DMS79 treated with DMSO at 0.1 percent for 48 hours (cell line): ENCODE measurements at places on chromosomes 4 and X.

DNA sequence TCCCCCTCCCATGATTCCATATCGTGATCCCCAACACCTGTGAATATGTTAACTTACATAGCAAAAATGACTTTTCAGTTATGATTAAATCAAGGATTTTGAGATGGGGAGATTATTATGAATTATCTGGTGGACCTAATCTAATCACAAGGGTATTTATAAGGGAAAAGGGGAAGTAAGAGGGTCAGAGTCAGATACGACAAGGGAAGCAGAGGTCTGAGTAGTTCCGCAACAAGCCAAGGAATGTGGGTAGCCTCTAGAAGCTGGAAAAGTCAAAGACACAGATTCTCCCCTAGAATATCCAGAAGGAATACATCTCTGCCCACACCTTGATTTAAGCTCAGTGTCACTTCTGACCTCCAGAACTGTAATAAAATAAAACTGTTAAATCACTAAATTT lies 1.0 kb upstream of the IL13RA1 start:
- no peak for DNase-seq

GRCh38 chrX:13419276-13419675 lies 99.4 kb upstream of the ATXN3L start:
- no peak for DNase-seq

GRCh38 chr4:168408620-168409019 lies 71.7 kb downstream of the DDX60L start:
- DNase-seq = no peak

- no peak for DNase-seq
Observed at GRCh38 chr4:151004222-151004621, 10.9 kb downstream of the LRBA start.

- no peak for DNase-seq
Observed at GRCh38 chrX:16516232-16516876, 133.6 kb upstream of the S100G start.

- DNase-seq = no peak
Observed at GRCh38 chrX:153793291-153793690, 884 bp downstream of the IDH3G start.

DNA sequence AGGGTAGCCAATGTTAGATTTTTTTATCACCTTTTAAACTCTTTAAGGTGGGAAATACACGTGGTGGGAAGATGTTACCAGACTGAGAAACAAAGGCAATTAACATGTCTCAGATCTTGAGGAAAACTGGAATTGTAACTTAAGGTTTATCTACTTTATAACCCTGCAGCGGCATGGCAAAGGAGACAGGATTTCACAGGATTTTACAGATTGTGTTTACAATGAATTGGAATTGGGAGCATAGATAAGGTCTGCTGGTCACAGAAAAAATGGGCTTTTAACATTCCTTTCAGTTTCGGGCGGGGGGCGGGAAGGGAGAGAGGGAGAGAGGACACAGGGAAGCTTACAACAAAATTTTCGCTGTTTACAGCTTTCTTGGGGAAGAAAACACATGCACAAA lies 467.5 kb upstream of the CT83 start:
- DNase-seq = no peak

GRCh38 chr4:150988238-150988637 lies 26.8 kb downstream of the LRBA start:
- DNase-seq = no peak

GRCh38 chrX:13966793-13967125 lies 62.9 kb downstream of the GEMIN8 start:
- no peak for DNase-seq

GRCh38 chrX:130836447-130836846 lies 66.6 kb downstream of the ENOX2 start:
- DNase-seq = peak; percentile 38

DNA sequence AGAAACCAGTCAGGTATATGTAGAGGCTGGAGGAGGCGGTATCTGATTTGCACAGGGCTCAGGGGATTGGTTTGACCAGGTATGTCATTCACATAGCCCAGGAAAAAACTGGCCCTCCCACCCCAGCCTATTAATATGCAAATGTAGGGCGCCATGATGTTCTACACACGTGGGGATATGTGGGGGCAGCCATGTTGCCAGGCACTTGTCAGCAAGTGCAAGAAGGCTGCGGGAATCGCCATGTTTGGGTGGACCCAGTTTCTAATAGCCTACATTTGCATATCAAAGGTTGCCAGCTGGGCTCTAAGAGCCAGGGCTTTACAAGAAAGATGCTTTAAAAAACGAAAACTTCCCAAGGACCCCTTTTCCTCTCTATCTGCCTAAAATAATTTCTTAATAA lies 335.1 kb downstream of the SMARCA1 start:
- no peak for DNase-seq

DNA sequence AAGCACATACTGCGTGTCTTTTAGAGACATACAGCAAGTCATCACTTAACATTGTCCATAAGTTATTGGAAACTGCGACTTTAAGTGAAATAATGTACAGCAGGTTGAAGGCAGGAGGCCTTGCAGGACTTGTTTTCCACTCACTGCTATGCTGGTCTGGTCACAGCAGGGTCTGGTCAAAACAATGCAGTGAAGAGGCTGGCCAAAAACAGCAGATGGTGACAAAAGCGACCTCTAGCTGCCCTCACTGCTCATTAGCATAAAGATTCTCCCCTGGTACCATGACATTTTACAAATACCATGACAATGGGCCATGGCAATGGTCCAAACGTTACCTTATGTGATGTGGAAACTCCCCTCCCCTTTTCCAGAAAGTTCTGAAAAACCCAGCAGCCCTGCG lies 1283.6 kb downstream of the FSTL5 start:
- no peak for DNase-seq

DNA sequence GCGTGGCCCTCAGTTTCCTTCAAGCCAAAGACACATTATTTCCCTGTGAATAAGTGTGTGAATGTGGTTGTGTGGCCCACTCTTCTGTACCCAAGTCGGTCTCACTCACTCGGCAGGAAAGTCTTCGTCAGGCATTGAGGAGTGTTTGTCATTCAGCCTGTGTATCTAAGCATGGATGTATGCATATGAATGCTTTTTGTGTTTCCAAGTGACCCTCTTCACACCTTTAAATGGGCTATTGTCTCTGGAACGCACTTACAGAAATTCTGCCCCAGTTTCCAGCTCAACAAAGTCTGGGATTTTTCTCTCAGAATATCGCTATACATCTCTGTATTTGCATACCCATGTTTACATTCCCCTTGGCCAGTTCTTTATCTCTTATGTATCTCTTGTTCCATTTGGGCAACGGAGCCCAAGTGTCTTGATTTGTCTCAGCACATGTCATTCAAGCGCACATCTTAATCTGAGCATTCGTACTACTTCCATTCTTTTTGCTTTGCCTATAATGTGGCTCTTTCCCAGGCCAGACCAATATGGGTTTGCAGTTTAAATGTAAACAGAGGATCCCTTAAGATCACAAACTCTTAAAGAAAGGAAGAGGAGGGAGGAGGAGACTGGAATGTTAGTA lies 4.8 kb downstream of the BCOR start:
- DNase-seq = no peak

GRCh38 chrX:33188881-33189280 lies 22.5 kb downstream of the DMD start:
- DNase-seq = no peak

DNA sequence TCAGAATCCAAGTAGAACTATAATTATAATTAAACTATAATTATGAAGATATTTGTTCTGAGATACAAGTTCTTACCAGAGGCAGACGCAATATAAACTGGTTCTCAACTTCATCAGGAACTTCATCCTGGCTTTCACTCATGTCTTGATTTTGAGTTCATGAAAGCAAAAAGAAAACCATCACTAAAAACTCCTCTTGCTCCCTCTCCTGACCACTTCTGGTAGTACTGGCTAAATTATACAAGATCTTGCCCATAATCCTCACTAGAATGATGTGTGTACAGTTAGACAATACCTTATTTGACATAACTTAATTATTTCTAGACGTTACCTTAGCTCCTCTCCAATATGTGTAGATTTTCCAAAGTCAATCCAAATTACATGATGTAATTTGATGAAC lies 3.7 kb downstream of the TAF7L start:
- DNase-seq = peak; percentile 34

DNA sequence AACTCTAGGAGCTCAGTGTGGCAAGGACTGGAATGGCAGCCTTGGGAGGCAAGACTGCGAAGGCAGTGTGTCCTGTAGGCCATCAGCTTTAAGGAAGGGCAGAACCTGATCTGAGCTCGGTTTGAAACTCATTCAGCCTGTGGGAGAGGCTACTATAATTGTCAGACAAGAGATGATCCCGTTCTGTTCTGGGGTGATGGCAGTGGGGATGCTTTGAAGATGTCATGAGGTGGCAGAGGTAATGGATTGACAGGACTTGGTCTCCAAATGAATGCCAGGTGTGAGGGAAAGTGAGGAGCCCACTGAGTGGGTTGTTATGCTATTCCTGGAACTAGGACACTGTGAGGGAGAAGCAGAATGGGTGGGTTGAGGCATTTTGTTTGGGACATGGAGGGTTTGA lies 144.9 kb downstream of the PJA1 start:
- no peak for DNase-seq

- peak; percentile 7 for DNase-seq
Observed at GRCh38 chr4:73311428-73311827, 52.8 kb upstream of the ANKRD17 start.

GRCh38 chr4:13665701-13666660 lies 38.5 kb upstream of the BOD1L1 start:
- no peak for DNase-seq

GRCh38 chr4:65515646-65516045 lies 154.6 kb downstream of the EPHA5 start:
- no peak for DNase-seq

GRCh38 chrX:153635788-153636668 lies 11.0 kb upstream of the DUSP9 start:
- no peak for DNase-seq

DNA sequence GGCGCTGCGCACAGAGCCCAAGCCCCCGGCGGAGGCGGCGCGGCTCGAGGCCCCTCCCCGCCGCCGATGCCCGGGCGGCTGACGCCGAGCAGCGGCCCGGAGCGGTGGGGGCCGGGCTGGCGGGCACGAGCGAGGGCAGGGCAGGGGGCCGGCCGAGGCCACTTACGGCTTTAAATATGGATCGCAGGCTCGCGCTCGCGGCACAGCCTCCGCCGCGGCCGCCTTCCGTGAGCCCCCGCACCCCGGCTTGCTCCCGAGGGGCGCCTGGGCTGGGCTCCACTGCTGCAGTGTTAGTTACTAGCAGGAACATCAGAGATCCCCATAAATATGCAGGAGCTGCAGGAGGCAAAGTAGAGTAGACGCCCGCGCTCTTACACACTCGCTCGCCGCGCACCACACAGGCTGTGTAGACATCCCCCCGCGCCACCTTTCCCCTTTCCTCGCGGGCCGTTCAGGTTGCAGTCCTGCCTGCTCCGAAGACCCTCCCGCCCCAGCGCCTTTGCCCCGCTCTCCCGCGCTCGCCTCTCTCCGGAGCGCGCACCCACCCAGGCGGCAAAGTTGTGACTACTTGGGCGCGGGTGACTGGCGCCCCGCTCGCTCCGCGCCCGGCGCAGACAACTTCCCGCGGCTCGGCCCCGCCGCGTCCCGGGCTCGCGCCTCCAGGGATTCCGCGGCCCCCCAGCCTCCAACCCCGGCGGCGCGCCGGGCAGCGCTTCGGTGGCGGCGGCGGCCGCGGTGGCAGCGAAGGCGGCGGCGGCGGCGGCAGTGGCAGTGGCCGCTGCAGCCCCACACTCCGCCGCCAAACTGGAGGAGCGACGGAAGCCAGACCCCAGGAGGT lies 152.0 kb upstream of the SLC4A4 start:
- peak; percentile 17 for DNase-seq

DNA sequence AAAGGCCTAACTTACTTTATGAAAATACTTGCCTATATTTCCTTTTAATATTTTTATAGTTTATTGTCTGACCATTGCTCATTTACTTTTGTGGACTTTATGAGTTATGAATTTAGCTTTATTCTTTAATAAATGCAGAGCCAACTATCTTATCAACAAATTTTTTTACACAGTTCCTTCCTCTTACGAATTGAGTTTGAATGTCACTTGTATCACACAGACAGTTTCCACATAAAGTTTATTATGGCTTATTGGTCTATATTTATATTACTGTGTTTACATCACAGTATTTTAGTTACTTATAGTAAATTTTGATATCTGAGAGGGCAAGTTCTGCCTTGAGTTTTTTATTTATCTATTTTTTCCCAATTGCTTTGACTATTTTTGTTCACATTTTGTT lies 450.6 kb downstream of the C4orf33 start:
- DNase-seq = no peak
